ENCODE measurements at places on chromosomes 4 and X.

DNA sequence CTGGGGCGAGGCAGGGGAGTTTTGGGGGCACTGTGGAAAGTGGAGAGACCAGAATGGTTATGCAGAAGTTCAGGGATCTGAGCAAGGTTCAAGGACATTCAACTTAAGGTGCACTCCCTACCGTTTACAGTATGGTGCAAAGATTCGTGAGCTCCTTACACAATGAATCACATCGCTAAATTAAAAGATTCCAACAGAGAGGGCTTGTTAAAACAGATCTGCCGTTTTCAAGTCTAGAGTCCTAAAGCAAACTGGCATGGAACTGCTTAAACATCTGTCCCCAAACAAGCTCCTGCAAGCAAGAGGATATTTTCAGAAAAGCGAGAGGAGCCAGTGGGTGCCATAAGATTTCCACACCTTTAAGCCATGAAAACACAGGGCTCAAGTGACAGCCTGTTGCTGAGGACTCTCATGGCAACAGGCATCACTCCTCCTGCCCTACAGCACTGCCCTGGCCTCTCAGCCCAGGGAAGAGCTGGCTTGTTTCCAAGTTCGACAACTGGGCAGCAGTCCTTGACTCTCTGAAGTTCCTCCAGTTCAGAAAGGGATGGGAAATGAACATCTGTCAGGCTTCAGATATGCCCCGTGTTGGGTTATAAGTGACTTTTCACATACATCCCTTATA, 10.0 kb downstream of the FAM184B start:
- no peak for DNase-seq

DNA sequence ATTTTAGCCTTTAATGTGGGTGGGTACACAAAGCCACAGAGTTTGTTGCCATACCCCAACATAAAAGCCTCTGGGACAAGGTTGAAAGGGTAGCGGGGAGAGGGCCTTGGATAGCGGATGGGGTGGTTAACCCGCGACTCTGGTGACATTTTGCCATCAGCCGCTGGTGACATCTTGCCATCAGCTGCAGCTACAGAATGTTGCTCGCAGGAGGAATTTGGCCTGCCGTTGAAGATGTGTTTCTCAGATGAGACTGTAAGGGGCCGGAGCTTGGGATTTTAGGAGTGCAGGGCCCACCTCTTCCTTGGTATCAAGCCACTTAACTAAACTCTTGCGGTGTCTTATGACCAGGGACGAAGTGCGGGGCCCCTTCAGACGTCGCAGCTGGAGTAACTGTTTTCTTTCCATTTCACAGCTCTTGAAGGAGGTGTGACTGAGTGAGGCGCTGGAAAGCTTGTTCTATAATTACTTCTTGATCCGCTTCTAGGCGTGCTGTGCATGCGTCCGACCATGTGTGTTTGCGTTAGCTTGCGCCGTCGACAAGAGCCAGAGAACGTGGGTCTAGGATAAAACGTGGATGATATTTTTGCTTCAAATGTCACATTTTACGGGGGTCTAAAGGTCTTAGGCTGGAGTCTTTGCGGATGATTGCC, 820 bp upstream of the RASL11B start:
- DNase-seq = no peak

DNA sequence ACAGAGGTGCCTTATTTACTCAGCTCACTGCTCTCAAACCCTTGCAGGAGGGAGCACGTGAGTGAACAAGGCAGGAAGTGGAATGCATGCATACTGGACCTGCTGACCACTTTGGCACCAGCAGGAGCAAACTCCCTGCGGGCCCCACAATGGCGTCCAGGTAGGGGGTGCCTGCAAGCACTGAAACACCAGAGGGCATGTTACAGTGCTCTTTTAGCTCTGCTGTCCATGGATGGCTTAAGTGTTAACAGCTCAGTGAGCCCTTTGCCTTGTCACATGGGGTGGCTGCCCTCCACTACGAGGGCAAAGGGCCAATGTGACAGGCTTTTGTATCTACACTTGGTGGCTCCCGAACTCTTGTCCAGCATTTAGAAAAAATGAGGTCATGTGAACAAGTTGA, 199.5 kb upstream of the UGT8 start:
- no peak for DNase-seq

DNA sequence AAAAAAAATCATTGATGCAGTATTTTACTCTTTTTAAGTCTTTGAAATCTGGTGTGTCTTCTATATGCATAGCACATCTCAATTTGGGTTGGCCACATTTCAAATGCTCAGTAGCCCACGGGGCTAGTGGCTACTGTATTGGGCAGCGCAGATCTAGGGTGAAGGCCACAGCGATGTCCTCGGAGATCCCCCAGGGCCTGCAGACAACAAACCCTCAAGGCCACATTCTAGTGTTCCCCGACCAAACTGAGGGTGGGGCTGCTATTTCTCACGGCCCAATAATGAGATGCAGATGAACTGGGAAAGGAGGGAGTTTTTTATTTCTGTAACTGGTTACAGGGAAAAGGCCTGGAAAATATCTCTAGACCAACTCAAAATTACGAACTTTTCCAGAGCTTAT, 23.6 kb downstream of the NYX start:
- DNase-seq = no peak

DNA sequence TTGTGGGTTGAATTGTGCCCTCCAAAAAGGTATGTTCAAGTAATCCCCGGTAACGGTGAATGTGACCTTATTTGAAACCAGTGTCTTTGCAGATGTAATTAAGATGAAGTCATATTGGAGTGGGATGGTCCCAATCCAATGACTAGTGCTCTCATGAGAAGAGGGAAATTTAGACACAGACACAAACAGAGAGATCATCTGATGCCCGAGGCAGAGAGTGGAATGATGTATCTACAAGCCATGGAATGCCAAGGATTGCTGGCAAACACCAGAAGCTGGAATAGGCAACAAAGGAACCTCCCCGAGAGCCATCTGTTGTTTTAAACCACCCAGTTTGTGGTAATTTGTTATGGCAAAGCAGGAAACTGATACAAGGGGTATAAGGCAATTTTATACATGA, 35.1 kb downstream of the RPS6KA3 start:
- DNase-seq = no peak

DNA sequence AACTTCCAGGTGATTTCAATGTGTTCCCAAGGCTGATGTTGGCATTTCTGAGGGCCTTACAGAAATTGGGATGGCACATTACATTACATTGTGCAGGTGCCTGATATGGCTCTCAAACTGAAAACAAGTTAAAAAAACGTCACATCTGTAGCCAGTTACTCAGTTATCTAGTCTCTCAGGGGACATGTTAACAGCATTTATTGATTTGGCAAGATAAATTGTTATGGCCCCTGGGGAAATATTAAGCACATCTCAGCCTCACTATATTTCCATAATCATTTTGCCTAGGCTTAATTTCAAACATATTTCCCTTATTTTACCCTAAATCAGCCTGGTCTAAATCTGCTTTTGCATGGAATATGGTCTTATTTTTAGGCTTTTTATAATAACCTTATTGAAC, 290.0 kb downstream of the IL15 start:
- DNase-seq = no peak

GRCh38 chr4:113952452-113953029, 26.9 kb downstream of the ARSJ start:
- no peak for DNase-seq

DNA sequence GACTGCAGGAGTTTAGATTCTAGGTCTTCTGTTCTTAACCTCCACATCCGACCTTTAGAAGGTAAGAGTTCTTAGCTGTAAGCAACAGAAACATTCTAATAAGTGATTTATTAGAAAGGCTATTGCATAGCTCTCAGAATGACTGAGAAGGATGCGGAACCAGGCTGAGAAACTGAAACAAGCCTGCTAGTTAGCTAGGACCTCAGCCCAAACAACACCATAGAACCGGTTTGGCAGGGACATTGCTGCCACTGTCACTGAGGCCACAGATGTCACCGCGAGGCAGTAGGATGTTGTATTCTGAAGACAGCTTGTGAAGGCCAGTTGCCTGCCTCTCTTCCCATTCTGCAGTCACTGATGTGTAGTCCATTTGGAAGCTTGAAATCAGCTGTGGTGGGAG, 160.0 kb upstream of the ARX start:
- DNase-seq = no peak

DNA sequence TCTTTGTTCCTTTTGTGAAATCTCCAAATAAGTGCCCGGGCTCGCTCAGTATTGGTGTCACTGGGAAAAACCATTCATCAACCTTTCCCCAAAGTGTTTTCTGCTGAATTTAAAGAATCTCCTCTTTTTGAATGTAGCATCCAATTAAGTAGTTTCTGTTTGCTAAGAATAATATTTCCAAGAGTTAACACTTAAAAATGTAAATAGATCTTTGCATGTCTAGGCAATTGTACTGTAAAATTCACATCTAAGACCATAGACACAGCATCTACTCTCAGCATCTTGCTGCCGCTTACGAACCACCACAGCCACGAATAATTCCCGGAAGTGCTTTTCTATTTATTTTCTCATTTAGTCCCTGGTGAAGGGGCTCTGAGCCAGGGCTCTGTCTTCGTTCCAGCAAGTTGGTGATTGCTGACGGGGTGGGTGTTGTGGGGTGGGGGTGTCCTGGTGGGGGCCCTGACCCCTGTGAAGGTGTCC, 1.4 kb downstream of the NSG1 start:
- no peak for DNase-seq

GRCh38 chr4:145528601-145529000, 46.9 kb downstream of the SMAD1 start:
- DNase-seq = no peak

DNA sequence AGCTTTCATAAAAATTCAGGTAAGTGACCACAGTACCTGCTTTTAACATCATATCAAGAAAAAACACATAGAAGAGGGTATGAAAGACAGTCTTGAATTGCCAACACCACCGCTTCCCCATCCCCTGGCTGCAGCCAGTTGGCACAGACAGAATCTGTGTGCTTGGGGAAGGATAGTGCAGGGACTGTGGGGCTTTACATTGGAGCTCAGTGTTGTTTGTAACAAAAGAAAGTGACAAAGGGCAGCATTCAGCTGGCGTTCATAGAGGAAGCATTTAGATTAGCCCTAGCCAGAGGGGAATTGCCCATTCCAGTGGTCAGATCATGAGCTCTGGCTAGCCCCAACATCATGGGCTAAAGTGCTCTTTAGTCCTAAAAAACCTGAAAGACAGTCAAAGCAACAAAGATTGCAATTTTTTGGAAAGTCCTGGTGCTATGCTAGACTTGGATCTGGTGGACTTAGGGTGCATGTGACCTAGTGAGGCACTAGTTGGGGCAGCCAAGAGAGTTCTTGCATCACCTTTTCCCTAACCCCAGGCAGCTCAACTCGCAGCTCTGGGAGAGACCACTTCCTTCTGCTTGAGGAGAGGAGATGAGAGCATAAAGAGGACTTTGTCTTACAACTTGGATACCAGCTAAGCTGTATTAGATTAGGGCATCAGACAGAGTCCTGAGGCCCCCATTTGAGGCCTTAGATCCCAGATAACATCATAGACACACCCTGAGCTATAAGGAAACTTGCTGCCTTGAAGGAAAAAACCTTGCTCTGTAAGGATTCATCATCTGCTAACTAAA, 1602.4 kb upstream of the ADGRL3 start:
- DNase-seq = no peak

GRCh38 chrX:24955372-24955930, 60.3 kb downstream of the ARX start:
- no peak for DNase-seq

GRCh38 chr4:98501383-98501782, 157.0 kb downstream of the TSPAN5 start:
- DNase-seq = no peak

DNA sequence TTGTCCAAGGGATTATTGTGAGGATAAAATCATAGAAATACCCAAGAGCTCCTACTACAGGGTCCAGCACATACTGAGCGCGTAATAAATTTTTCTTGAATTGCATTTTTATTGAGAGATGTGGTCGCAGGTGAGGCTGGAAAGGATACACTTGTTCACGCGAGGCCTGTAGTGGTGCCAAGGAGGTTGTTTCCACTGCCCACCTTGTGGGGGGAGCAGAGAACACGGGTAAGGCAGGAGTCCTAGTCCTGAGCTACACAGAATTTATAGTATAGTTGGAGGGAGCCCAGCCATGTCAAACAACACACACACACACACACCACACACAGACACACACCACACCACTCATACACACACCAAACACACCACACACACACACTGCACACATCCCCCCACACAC, 31.8 kb upstream of the CYP4V2 start:
- DNase-seq = no peak

DNA sequence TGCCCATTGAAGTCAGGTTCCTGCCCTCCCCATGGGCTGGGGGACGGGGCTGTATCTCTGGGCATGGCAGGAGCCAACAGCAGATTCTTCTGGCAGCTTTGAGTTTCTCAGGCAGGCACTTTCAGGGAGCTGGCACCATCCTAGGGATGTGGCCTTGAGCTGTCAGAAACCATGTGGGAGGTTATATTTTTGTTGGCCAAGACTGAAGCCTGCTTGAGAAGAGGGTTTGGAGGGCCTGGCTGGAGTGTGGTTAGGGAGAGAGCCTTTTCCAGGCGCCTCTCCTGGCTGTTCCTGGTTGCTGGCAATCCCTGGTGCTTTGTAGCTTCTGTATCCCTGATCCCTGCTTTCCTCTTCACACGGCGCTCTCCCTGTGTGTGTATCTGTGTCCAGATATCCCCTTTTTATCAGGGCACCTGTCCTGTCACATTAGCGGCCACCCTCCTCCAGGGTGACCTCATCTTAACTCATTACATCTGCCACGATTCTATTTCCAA, 30.6 kb upstream of the SORCS2 start:
- DNase-seq = no peak

GRCh38 chr4:159298502-159298901, 195.6 kb downstream of the RAPGEF2 start:
- no peak for DNase-seq

DNA sequence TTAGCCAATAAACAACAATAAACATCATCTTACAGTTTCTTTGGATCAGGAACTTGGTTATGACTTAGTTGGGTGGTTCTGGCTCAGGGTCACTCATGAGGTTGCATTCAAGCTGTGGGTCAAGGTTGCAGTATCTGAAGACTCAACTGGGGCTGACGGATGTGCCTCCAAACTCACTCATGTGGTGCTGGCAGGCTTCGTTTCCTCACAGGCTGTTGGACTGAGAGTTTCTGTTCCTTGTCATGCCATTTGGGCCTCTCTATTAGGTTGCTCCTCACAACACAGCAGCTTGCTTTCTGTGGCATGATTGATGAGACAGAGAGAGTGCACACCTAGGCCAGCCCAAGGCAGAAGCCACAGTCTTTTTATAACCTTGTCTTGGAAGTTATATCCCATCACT, 20.7 kb downstream of the FRMPD3 start:
- no peak for DNase-seq

DNA sequence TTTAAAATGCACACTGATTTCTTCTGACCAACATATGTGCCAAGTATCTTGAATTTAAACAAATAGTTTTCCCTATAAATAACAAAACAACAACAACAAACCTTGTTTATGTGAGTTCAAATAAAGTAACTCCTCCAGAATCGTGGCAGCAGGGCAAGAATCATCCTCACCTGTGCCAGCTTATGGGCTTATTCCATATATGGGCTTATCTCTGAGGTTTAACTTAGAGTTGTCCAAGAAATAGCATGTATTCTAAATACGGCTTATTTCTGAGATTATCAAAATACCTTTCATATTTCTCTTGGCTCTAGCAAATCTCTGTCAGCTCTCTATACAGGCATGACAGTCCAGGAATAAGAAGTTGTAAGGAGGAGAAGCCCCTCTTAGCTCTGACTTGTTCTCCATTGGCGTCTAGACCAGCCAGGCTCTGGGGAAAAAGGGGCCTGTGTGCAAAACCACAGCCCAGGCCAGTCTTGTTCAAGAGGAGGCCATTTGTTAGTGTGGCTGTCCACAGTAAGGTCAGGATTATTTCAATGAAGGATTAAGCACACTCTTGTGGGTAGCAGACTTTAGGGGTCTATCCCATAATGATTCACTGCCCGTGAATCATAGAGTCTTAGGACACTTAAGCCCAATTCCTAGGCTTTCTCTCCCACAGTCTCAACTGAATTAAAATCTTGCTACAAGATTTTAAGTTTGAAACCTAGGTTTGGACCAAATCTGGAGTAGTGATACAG, 63.2 kb downstream of the FRAS1 start:
- DNase-seq = no peak
